ENCODE measurements at places on chromosomes 13 and 19.

DNA sequence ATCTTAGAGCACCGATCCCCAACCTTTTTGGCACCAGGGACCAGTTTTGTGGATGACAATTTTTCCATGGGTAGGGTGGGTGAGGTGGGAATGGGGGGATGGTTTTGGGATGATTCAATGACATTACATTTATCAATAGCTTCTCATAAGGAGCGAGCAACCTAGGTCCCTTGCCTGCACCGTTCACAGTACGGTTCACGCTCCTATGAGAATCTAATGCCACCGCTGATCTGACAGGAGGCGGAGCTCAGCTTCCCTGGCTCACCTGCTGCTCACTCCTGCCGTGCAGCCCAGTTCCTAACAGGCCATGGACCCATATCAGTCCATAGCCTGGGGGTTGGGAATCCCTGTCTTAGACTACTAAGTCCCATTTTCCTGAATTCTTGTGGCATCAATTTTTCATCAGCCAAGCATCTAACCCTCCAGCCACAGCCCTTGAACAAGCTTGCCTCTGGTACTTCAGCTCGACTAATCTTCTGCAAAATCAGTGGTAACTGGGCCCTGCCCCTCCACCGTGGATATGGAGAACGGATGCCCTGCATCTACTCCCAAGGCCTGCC is 37.0 kb upstream of the MAP3K10 start:
- no peak for DNase-seq

DNA sequence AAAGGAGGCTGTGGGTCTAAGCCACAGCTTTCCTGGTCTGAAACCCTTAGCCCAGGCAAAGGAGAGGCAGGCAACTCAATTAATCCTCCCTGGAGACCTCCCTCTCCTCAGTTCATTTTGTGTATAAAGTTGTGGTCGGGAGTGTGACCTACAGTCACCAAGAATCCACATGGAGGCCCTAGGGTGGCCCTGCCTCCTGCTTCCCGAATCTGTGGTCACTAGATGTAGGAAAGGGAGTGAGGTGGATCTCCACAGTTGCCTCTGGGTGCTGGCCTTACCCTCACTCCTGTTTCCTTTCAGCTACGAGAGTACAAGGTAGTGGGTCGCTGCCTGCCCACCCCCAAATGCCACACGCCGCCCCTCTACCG is 1.3 kb downstream of the RPL18A start:
- DNase-seq, result no peak

DNA sequence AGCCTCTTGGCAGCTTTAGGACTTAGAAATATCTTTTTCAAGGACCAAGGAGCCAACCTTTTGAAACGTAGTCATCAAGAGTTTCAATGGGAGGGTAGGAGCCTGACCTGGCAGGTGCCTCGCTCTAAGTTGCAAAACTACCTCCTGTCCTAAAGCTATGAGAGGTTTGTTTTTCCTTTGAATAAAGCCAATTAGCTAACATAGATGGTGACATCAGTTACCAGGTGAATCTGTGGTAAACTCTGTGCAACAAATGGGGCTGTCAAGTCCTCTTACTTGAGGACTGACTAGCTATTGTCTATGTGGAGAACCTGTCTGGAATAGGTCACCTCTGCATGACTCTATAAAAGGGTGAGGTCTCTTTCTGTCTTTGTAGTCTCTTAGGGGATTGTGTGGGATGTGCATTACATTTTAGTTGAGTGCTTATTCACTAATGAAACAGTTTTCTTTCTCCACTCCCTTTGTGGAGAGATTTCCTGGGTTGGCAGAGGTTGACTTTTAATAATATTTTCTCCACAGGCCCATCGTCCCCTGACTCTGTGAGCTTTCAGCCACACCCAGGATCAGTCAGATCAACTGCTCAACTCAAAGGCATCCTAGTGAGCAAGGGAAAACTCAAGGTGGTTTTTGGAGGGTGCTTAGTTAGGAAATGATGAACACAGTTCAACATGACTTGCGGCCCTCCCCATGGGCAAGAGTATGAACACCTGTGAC is 9.9 kb downstream of the ARL11 start:
- DNase-seq, result peak; percentile 42

- DNase-seq, result no peak
Measured at GRCh38 chr13:53014495-53015443, 13.8 kb upstream of the OLFM4 start.

GRCh38 chr13:40478775-40479174 is 187.7 kb downstream of the FOXO1 start:
- no peak for DNase-seq

DNA sequence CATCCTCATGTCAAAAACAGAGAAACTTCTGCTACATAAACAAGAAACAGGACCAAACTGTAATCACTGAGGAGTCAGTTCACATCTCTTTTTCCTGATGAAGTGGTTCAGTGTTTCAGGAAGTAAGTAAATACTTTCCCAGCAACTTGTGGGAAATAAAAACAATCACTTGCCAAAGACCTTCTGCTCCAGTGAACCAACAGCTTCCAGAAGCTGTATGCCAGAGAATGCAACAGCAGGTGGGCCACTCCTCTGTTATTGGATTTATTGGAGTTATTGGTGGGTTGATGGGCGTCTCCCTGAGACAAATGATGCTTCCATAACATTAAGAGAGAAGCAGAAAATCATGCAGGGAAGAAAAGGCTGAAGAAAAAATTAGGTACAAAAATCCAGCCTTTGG is 9.9 kb downstream of the SLC6A16 start:
- DNase-seq, result no peak

GRCh38 chr13:49366841-49367240 is 77.0 kb downstream of the CAB39L start:
- DNase-seq, result peak; percentile 52

GRCh38 chr13:32246468-32246867 is 68.7 kb downstream of the ZAR1L start:
- DNase-seq, result peak; percentile 86

- DNase-seq, result peak; percentile 85
Measured at GRCh38 chr19:54231077-54231931, 8.5 kb upstream of the LILRB3 start.

DNA sequence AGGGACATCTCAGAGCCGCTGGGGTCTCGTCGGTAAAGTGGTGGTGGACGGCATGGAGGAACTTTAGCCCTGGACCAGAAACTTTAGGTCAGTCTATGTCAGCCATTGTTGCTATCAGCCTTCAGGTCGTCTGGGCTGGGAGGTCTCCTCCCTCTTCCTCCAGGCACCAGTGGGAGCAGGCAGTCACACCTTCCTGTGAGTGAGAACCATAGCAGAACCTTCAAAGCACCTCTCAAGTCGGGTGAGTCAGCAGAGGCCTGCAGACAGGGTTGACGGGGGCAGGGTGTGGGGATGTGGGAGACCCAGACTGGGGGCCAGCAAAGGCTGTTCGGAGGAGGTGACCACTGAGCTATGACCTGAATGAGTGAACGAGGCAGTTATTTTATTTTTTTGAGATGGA is 15.4 kb upstream of the SBNO2 start:
- DNase-seq, result no peak

GRCh38 chr19:37078717-37079032 is 442 bp downstream of the ZNF420 start:
- no peak for DNase-seq

DNA sequence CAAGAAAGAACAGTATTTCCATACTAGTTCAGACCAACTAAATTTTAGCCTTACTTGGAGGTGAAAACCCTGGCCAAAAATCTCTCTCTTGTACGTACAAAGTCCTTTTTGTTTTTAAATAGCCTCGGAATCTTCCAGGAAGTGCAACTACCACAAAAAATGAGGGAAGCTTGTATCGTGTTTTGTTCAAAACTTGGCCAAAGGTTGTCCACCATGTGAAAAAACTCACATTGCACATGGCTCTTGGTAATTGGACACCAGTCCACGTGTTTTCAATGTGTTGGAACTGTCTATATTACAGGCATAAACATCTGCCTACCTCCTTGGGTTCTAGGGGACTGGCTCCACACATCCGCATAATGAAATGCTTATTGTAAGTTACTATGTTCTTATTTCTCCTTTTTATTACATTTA is 15.2 kb upstream of the STRN4 start:
- peak; percentile 75 for DNase-seq

DNA sequence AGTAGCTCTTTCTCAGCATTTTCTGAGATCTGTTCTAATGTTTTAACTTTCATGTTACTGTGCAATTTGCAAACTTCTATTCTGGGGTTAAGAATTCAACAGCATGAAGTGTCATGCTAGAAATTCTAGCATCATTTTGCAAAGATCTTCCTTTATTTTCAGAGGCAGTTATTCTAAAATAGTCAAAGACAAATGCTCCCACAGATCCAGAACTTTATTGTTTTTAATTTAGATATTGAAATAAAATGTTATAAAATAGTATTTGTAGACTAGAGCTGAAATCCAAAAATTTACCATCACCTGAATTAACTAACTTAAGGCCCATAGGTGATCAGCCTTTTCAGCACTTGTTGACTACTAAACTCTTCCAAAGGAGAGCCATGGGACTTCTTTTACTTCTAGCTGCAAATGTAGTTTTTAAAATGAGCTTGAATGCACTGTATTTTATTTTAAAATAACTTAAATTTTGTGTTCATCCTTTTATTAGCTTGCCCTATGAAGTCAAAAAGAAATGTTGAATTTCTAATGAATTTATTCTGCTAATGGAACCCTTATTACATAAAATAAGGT is 3.2 kb downstream of the MAB21L1 start:
- DNase-seq, result no peak

DNA sequence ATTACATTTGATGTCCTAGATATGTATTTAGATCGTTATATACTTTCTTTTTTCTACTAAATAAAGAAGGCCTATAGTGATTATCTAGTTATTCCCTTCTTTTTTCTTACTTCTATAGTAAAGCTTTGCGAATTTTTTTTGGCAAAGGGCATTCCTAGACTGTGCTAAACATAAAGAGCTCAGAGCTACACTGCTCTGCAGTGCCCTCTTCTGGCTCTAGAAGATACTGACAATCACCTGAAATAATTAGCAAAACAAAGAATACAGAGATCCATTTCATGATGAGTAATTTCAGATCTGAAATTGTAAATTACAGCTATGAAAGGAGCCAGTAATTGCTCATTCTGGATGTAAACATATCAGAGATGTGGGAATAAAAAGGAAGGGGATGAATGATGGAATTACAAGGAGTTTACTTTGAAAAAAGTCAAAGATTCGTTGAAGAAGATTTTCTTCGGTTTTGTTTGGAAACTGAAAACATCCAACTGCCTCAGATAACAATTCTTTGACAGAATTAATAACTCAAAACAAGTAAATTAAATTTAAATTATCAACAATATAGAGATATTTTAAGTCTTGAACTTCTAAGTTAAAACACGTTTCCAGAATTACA is 288.5 kb downstream of the NALCN start:
- peak; percentile 71 for DNase-seq

DNA sequence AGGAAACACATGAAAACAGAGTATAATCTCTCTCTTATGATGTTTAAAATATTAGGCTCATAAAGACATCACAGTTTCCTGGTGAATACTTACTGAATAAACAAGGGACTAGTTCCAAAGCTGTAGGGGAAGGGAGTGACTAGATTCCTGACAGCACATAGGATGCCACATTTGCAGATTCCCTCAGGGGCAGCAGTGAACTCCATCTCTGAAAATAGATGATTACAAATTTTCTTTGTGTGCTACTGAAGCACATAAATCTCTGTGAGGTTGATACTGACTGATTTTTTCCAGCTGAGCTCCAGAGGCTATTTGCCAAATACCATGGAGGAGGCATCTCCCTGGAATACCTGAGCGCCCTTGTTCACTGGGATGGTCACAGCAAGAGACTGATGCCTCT is 77.3 kb downstream of the FGF9 start:
- no peak for DNase-seq

- peak; percentile 32 for DNase-seq
Measured at GRCh38 chr13:76795701-76796695, 90.2 kb downstream of the KCTD12 start.

- DNase-seq, result no peak
Measured at GRCh38 chr13:77374786-77375185, 47.9 kb upstream of the MYCBP2 start.

DNA sequence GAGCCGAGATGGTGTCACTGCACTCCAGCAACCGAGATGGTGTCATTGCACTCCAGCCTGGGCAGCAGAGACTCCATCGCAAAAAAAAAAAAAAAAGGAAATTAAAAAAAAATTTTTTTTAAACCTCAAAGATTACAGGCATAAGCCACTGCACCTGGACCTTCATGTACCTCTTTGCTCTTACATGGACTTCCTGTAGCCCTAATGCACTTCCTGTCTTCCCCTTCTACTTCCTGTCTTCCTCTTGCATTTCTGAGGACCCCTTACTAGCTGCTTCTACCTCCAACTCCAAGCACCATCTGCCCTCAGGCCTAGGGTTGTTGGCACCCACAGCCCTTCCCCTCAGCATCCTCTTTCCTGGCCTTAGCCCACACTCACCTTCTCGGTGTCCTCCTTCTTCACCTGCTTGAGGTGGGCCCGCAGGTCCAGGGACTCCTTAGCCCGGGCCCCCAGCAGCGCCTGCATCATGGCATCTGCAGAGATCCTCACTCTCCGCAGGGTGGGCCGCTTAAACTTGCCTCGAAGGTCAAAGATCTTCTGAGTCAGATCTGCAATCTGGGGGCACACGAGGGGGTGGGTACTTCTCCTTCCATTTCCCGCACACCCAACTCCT is 3.8 kb downstream of the TNNI3 start:
- no peak for DNase-seq

DNA sequence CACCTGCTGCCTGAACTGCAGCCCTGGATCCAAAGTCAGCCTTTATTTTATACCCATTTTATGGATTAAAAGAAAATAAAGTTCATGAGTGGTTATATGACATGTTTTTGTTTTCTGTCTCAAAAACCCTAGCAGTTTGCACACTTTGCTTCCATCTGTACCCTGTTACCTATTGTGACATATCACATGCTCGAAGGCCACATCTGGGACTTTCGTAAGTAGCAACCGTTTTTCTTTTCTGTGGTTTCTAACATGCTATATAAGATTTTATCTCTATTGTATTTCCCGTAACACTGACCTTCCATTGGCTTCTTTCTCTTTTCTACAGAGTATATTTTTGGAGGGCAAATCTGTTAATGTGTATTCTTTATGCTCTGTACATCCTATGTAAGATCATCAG is 1007.2 kb downstream of the PCDH9 start:
- no peak for DNase-seq

DNA sequence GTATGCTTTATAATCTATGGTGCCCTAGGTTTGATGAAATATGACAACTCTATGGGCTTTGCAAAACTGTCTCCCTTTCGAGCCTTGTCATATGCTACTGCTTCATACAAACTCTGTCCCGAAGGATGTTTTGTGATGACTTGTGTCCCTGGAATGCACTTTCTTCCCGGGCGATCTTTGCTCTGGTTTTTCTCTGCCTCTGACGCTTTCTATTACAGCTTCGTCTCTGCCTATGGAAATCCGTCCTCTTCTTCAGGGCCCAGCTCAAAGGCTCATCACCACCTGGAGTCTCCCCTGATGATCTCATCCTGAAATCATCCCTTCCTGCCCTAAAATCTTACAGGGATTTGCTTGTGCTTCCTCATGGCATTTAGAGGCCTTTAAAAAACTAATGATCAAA is 191.5 kb upstream of the KL start:
- DNase-seq, result peak; percentile 83

GRCh38 chr13:99307648-99308339 is 595 bp upstream of the GPR183 start:
- DNase-seq, result peak; percentile 83

Measured in cardiac fibroblast (primary cell).